HFFc6 (cell line): ENCODE measurements at places on chromosomes 6 and 20. TPM values are rescaled to one million over a fixed set of nuclear protein-coding genes. Genes with fewer than 3 reads are reported as not detected.

Gene TSPO2
- total RNA-seq = not detected in 3 replicates

Gene FAM162B
- total RNA-seq = 4.6 to 10.9 TPM (median 7.9 TPM) in 3 replicates

Gene FRK
- 0.03 TPM in 2 of 3 replicates, not detected in the other for total RNA-seq

Gene SIRPD
- not detected in 3 replicates for total RNA-seq

Gene RAET1L
- not detected in 3 replicates for total RNA-seq

Gene SFTA2
- total RNA-seq = not detected in 3 replicates

Gene FIG4
- 13.9 to 16.7 TPM (median 14.6 TPM) in 3 replicates for total RNA-seq

Gene MYMX
- not detected in 3 replicates for total RNA-seq

Gene IMPG1
- total RNA-seq = not detected in 3 replicates

Gene VSTM2L
- total RNA-seq = 0.44 to 0.67 TPM in 2 of 3 replicates, not detected in the other

Gene GABRR1
- total RNA-seq = not detected in 3 replicates

Gene SNX9
- total RNA-seq = 37.2 to 46.6 TPM (median 38.7 TPM) in 3 replicates

Gene ABHD16B
- not detected in 3 replicates for total RNA-seq

Gene FHL5
- not detected in 3 replicates for total RNA-seq

Gene WFDC5
- total RNA-seq = not detected in 3 replicates

Gene OR12D3
- not detected in 3 replicates for total RNA-seq

Gene BMP7
- not detected in 2 replicates for total RNA-seq

Gene CRISP2
- total RNA-seq = not detected in 3 replicates

Gene FAM217A
- not detected in 3 replicates for total RNA-seq

Gene C6orf15
- not detected in 3 replicates for total RNA-seq

Gene BCAS1
- not detected in 3 replicates for total RNA-seq

Gene ECHDC1
- 55.0 to 67.2 TPM (median 62.2 TPM) in 3 replicates for total RNA-seq

Gene MCHR2
- total RNA-seq = not detected in 3 replicates

Gene CPXM1
- not detected in 2 replicates for total RNA-seq

Gene CCDC170
- total RNA-seq = 0.06 to 0.41 TPM (median 0.24 TPM) in 3 replicates

Gene TOX2
- 39.5 to 60.7 TPM (median 52.7 TPM) in 3 replicates for total RNA-seq

Gene ALDH8A1
- 0.10 TPM in 1 of 2 replicates, not detected in the other for total RNA-seq

Gene REM1
- total RNA-seq = not detected in 3 replicates

Gene LY6G6C
- total RNA-seq = 0.21 TPM in 1 of 3 replicates, not detected in the others

Gene HLA-F
- 1.7 to 5.7 TPM (median 1.9 TPM) in 3 replicates for total RNA-seq

Gene OR2H1
- not detected in 3 replicates for total RNA-seq

Gene PROKR2
- total RNA-seq = not detected in 3 replicates

Gene CD93
- total RNA-seq = not detected in 3 replicates

Gene KHDC1L
- total RNA-seq = 0.55 TPM in 1 of 3 replicates, not detected in the others

Gene TRIM27
- 34.6 to 39.3 TPM (median 38.1 TPM) in 3 replicates for total RNA-seq

Gene IP6K3
- 0.49 to 0.93 TPM in 2 of 3 replicates, not detected in the other for total RNA-seq

Gene SYCP2
- 0.74 to 1.1 TPM (median 0.81 TPM) in 3 replicates for total RNA-seq

Gene POLR3F
- 10.5 to 12.3 TPM (median 12.0 TPM) in 3 replicates for total RNA-seq

Gene LY6G6F
- not detected in 3 replicates for total RNA-seq

Gene NKX2-4
- not detected in 3 replicates for total RNA-seq

Gene PLCB4
- 79.7 to 89.1 TPM (median 88.9 TPM) in 3 replicates for total RNA-seq

Gene SPATA2
- total RNA-seq = 6.5 to 8.0 TPM (median 7.2 TPM) in 3 replicates
